ENCODE measurements at places on chromosomes 1 and 21. TPM values are rescaled to one million over a fixed set of nuclear protein-coding genes. Genes with fewer than 3 reads are reported as not detected.

AADACL4 gene
- total RNA-seq: not detected

FHAD1 gene
- total RNA-seq: 1.2 TPM

NUAK2 gene
- 1.4 TPM for total RNA-seq

DNA sequence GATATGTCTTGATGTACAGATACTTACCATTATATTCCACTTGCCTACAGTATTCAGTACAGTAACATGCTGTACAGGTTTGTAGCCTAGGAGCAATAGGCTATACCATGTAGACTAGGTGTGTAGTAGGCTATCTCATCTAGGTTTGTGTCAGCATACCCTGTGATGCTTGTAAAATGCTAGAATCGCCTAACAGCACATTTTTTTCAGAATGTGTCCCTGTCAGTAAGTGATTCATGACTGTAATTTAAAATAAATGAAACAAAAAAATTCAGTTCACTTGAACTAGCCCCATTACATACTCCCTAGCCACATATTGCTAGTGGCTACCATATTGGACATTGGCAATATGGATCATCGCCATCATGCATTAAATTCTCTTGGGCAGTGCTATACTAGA, 51.3 kb downstream of the CLIC4 start:
- no peaks in the 10 kb centered on the region for H3K27me3 ChIP-seq
- H3K27ac ChIP-seq: no peak overlapping the region
- no peak overlapping the region for H3K4me3 ChIP-seq

GRCh38 chr1:206000641-206001339, 2.4 kb downstream of the RAB7B start:
- no peak for DNase-seq
- no peak overlapping the region for H3K27ac ChIP-seq
- H3K4me3 ChIP-seq: no peak overlapping the region

DNA sequence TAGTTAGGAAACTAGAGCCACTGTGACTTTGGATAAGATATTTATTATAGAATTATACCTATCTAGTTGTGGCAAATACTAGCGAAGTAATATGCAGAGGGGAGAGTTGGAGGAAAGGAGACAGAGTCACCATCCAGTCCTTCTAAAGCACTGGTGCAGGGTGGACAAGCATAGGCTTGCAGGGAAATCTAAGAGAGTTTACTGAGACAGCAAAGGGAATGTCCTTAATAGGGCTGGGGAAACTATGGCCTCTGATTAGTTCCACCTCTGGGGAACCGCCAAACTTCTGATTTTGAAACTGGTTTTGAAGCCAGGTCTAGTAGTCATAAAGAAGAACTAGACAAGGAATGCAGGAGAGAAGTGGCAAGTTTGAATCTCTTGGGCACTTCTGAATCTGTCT, 407.9 kb downstream of the VAV3 start:
- no peaks in the 10 kb centered on the region for H3K27me3 ChIP-seq
- no peak overlapping the region for H3K27ac ChIP-seq
- no peak for DNase-seq
- H3K4me1 ChIP-seq: no peaks in the 10 kb centered on the region

DNA sequence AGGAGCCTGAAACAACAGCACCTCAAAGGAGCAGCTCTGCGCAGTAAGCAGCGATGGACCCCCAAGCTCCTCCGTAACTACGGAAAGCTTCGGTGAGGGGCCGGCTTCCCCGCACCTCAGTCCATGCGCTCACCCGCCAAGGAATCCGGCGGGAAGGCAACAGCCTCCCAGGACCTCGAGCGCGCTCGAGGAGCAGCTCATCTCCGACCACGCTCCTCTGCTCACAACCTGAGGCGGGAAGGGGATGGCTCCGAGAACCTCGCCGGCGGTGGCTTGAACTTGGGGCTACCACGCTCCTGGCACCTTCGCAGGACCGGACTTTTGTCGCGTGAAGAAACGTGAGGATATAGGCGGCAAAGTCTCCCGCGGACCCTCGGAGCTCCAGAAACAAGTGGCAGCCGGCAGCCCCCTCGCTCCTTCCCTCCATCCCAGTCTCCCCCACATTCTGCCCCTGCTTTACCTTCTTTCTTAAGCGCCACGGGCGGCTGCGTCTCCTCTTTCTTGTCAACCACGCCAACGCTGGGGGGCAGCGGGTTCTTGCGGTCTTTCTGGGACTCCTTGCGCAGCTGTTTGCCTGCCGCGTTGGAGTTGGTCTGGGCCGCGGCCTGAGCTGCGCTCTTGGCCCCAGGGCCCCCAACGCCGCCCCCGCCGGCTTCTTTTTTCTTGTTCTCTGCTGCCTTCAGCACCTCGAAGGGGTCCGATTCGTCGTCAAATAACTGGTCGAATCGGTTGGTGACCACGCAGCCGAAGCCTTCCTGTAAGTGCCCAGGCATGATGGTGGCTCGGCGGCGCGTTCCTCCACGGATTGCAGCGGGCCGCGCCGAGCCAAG, 459 bp downstream of the SERBP1 start:
- no peaks in the 10 kb centered on the region for H3K27me3 ChIP-seq
- peaks cover 46% of the 10 kb centered on the region for H3K4me1 ChIP-seq
- H3K27ac ChIP-seq: peak overlapping the region; percentile 78
